ENCODE measurements at places on chromosomes 6 and 20.

DNA sequence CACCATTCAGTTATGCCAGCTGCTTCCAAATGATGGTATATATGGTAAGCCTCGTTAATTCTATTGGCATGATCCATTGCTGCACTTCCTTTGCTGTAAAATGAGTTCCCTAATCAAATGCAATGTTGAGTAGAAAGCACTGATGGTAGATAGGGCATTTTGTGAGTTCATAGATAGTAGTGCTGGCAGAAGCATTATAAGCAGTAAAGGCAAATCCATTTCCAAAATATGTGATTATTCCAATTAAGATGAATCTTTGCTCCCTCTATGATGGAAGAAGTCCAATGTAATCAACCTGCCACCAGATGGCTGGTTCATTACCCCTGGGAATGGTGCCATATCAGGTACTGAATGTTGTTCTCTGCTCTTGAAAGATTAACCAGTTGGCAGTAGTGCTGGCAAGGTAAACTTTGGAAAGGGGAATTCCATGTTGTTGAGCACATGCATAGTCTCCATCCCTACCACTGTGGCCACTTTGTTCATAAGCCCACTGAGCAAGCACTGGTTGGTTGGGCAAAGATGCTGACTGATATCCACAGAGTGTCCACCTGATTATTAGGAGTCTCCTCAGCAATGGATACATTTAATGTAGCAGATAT is 5.6 kb upstream of the TBPL1 start:
- no peak for DNase-seq

- DNase-seq = no peak
These were observed 49.4 kb upstream of the ARMC2 start for GRCh38 chr6:108798670-108799353.

DNA sequence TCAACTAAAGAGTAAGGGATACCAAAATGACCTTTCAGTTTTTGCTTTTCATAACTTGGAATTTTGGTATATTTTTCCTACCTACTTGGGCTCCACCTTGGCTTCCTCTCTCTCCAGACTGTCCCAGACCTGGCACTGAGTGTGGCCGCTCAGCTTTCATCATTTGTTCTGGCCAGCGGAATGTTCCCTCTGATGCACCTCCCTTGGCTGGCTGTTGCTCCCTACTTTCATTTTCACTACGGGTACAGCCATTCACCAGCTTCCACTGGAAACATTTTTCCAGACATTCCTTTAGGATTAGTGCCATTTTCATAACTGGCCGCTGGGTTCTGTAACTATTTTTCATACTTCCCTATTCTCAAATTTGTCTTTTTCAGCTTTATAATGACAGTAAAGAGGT is 487.4 kb downstream of the TENT5A start:
- DNase-seq = no peak

GRCh38 chr6:167826230-167826895 is 348 bp upstream of the AFDN start:
- DNase-seq = peak; percentile 74

GRCh38 chr20:16387666-16388065 is 185.6 kb downstream of the KIF16B start:
- DNase-seq = no peak

GRCh38 chr6:44056392-44057237 is 70.6 kb downstream of the MRPL14 start:
- no peak for DNase-seq

DNA sequence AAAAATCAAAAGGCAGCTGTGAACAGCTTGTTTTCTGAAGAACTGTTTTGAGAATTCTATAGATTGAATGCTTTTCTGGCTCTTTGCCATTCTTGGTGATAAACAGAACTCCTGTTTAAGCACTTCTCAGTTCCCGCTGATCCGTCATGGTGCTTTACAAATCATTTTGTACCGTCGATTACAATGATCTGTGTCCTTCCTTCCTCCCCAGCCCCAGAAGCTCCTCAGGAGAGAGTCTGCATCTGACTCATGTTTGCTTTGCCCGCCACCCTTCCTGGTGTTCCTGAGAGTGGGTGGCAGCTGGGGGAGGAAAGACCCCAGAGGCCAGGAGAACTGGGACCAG is 538.6 kb upstream of the MARCKS start:
- no peak for DNase-seq

GRCh38 chr6:30913721-30914075 is 340 bp upstream of the VARS2 start:
- DNase-seq = no peak

DNA sequence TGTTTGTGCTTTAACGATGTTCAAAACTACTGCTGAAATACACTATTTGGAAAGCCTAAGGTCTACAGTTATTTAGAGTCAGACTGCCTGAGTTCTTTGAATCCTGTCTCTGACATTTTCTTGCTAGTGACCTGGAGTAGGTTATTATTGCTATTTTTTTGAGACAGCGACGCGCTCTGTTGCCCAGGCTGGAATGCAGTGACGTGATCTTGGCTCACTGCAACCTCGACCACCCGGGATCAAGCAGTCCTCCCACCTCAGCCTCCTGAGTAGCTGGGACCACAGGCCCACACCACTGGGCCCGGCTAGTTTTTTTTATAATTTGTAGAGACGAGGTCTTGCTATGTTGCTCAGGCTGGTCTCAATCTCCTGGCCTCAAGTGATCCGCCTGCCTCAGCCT is 96.6 kb downstream of the TIAM2 start:
- no peak for DNase-seq

Data from GM12865 (cell line).